Ammon's horn (tissue), 1 donor: ENCODE measurements at places on chromosomes 11 and 22.

GRCh38 chr22:41334951-41335635 lies 33.8 kb downstream of the ZC3H7B start:
- DNase-seq: no peak

DNA sequence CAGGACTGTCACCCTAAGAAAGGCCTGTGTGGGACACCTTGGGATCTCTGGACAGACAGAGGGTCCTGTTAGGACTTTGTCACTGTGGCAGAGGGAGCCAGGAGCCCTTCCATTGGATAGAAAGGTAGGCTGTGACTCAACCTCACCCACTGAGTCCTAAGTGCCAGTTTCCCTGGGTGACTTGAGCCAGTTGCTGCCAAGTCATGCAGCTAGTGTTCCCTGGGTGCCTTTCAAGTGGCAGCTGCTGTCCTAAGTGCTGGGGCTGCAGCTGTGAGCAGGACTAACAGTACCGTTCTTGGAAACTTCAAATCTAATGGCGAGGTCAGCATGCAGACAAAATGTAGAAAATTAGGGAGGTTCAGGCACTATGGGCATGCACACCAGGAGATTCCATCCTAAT lies 393.7 kb downstream of the TMEM135 start:
- no peak for DNase-seq

DNA sequence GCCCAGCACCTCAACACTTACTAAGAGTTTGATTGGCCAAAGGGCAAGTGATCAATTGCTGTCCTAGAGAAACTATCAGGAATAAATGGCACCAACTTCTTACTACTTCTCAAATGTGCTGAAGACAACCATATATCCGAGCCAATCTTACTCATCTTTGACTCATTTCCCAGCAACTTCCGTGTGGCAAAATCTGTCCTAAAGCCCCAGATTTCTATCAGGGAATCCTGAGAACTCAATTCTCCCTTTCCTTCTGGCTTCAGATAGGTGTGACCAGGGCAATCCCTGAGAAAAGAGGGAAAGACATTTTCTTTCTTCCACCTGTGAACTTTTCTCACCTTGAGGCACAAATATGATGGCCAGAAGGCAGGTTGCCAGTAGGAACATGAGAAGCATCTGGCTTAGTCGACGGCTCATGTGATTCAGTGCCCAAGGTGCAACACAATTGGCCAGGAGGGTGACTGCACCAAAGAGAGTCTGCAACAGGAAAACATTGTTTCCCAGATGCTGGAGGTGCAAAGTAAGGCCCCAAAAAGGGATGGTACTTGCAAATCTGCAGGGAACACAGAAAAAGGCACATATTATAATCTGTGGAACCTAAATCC lies 21.8 kb upstream of the SLC22A24 start:
- no peak for DNase-seq

GRCh38 chr22:39999144-39999757 lies 4.5 kb downstream of the FAM83F start:
- DNase-seq: no peak

DNA sequence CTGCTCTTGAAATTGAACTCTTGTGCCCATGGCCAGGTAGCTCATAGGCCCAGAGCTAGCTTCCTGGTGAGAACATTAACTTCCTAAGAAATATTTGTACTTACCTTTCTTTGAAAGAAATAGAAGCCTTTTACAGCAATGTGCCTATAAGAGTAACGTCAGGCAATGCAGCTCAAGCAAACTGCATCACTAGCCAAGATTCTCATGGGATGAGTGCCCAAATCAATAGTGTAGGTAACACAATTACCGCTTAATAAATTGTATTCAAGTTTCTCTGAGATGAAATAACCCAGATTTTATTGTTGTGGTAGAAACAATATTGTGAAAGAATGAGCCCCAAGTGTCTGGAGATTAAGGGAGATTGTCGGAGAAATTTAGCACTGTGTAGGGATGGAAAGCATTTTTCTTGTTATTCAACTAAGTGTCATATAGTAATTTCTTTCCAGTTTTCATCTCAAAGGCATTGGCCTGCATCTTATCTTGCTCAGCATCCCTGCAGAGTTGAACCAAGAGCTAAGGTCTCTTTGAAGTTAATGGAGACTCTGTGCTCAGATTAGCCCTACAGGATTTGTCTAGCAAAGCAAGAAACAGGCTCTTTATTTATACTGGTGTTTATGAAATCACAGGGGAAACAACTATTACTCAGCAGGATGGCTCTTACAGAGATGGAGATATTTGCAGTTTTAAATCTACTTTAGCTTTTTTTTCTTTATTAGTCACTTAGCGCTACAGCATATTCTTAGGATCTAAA lies 321.0 kb upstream of the PDGFD start:
- DNase-seq: no peak

DNA sequence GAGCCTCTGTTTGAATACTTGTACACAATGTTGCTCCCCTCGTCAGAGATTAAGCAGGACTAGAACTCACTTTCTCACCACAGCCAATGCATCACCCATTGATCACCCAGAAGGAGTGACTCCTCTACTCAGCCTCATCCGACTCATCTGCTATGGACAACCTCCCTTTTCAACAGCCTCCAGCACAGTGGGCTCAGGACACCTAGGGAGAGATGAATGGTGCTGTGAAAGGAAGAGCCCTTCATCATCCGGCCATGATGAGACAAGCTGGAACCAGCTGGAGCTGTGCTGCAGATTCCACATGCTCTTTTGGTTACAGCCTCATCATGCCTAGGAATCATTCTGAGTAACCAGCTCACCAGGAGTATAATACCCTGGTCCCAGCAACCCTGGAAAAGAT lies 15.5 kb downstream of the C11orf91 start:
- DNase-seq: no peak

- DNase-seq: peak; percentile 51
These were observed 125.5 kb downstream of the SIK3 start for GRCh38 chr11:116972691-116973090.

DNA sequence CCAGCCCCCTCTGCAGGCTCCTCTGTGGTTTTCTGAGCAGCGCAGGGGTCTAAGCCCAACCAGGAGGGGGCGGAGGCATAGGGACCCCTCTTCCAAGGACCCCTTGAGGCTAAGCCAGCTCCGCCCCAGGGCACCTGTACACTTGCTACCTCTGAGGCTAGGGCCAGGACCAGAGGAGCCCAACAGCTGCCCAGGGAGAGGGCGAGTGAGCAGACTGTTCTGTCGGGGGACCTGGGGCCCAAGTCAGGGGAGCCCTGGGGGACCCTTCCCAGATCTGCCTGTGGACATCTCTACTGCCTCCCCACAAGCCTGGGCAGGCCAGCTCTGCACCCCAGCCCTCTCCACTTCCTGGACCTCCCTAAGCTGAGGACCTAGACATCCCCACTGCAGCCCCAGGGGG lies 1.8 kb downstream of the B4GALNT4 start:
- DNase-seq: no peak

GRCh38 chr22:20765938-20766337 lies 8.0 kb upstream of the SERPIND1 start:
- DNase-seq: no peak

DNA sequence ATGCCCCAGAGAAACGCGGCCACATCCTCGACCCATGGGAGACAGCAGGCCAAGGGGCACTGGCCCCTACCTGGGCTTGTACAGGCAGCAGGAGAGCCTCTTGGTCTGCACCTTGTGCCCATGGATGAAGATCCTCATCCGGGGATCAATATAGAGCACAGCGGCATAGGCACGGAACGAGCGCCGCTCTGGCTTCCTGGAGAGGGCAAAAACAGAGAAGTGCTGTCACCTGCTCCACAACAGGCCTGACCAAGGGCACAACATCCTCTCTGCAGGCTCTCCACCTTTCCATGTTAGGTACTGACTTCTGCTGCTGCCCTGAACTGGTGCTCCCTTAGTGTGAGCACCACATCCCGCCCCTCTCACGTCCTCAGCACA lies 27.2 kb downstream of the MORC2 start:
- no peak for DNase-seq
